ENCODE measurements at places on chromosomes 5 and 9. TPM values are rescaled to one million over a fixed set of nuclear protein-coding genes. Genes with fewer than 3 reads are reported as not detected.
A peak's percentile ranks its signal among the peaks of the same experiment; 100 is the strongest.

Gene ADAMTSL2
- 0.29 TPM for total RNA-seq

Gene IFNA13
- total RNA-seq, result not detected

Gene TCF7
- total RNA-seq, result 66.4 TPM

Gene ARID3C
- total RNA-seq, result 0.31 TPM

Gene RLN2
- total RNA-seq, result 2.8 TPM

Gene ADRB2
- total RNA-seq, result 0.23 TPM

Gene IL31RA
- total RNA-seq, result not detected

Gene MRPL41
- 54.9 TPM for total RNA-seq

DNA sequence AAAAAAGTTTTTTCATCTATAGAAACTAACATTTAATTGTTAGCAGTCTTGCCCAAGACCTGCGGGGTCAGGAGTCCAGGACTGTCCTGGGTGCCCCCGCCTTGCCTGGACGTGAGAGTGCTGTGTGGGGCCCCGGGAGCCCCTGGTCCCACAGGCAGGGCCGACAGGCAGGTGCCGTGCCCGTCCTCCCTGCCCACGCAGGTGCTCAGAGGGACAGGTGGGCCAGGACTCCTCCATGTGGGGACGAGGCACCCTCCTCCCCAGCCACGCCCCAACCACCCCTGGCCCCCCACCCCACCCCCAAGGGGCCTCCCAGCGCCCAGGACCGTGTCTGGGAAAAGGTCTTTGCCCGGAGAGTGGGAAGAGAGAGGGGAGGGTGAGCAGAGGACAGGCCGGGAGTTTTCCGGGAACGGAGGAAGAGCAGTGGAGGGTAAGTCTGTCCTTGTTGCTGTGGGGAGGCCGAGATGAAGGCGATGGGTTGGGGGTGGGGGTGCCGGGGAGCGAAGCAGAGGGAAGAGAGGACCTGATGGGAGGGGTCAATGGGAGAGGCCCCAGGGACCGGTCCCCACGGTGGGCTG lies 2.7 kb upstream of the LCN12 start:
- DNase-seq, result no peak

- DNase-seq, result no peak
Measured at GRCh38 chr5:24407466-24407865, 237.3 kb downstream of the CDH10 start.

DNA sequence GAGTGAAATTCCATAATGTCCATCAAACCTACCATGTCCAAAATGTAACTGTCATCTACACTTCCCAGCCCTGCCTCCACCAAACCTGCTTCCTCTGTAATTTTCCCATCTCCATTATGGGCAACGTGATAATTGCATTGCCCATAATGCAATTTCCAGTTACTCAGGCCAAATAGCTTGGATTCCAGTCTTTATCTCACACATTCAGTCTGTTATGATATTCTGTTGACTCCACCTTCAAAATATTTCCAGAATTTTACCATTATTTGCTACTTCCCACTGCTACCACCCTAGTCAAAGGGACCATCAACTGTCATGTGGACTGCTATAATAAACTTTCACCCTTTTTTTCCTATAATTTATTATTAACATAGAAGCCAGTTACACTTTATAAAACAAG lies 256.0 kb downstream of the CWC27 start:
- no peak for DNase-seq

DNA sequence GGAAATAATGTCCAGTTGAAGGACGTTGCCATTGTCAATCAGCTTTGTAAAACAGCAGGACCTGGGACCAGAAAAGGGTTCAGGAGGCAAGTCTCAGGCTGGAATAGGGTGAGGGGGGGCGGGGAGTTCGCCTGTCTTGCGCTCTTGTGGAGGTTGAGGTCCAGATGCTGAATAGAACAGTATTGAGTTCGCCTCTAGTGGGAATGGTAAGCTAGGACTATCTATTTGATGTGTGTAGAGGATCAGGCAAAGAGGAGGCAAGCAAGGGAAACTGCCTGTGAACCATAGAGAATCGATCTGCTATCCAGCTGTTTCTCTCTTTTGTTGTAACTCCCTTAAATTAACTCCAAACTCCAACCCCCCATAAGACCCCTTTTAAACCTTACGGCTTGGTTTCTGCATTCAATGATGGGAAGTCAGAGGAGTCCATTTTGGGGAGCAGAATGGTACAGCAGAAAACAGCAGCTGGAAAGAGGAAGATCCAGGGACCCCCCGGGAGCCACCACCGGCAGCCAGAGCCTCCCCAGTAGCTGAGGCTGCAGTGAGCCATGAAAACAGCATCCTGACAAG lies 133.7 kb downstream of the SLC28A3 start:
- DNase-seq, result no peak

DNA sequence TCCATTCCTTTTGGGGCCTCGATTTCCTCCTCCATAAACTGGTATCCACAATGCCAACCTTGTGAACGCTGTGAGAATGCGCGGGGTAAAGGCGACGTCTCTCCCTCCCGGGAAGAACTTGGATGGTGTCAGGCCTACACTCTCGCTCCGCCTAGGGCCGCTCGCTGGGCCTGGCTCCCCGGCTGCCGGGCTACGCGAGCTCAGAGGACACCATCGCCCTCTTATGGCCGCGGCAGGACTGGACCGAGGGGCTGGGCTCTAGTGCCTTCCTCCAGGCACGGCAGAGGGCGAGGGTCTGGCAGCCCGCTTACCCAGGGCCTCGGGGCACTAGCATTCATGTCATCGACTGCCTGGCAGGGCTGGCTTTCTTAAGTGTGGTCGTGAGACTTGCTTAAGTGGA lies 1.3 kb upstream of the EXOSC2 start:
- DNase-seq, result peak; percentile 40

- DNase-seq, result no peak
Measured at GRCh38 chr5:112533362-112533761, 114.3 kb upstream of the EPB41L4A start.

- DNase-seq, result peak; percentile 51
Measured at GRCh38 chr9:37747271-37747753, 6.3 kb upstream of the TRMT10B start.

DNA sequence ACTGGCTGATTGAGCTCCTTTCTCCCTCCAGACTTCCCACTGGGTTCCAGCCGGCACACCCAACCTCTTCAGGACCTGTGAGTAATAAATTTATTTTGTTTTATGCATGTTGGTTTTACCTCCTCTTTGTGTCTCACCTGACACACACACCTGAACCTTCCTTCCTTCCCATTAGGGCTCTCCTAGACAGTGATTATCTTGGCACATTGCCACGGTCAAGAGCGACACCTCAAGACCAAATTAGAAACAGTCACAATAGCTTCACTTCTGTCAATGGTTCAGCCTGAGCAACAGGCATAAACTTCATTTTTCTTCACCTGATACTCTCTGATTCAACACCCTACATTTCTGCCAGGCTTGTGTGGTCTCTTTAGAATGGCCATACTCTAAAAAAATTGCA lies 296.3 kb upstream of the SMARCA2 start:
- no peak for DNase-seq

DNA sequence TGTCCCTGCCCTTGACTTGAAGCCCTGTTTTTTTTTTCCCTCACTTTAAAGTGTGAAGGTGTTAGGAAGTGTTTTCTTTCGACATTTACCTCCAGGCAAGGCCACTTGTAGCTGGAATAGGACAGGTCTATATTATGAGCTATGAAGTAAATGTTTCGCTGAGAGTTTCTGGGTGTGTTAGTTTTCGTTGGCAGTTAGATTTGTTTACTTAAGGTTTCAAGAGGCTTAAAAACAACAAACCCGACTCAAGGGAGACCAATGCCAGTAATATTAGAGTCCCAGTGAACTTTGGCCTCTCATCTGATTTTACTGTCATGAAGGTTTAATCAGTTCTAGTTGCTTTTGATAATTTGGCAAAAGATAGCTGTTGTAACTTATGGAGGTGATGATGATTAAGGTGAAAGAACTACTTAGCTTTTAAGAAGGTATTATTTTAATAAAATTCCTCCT lies 25.2 kb downstream of the OCLN start:
- DNase-seq, result no peak

DNA sequence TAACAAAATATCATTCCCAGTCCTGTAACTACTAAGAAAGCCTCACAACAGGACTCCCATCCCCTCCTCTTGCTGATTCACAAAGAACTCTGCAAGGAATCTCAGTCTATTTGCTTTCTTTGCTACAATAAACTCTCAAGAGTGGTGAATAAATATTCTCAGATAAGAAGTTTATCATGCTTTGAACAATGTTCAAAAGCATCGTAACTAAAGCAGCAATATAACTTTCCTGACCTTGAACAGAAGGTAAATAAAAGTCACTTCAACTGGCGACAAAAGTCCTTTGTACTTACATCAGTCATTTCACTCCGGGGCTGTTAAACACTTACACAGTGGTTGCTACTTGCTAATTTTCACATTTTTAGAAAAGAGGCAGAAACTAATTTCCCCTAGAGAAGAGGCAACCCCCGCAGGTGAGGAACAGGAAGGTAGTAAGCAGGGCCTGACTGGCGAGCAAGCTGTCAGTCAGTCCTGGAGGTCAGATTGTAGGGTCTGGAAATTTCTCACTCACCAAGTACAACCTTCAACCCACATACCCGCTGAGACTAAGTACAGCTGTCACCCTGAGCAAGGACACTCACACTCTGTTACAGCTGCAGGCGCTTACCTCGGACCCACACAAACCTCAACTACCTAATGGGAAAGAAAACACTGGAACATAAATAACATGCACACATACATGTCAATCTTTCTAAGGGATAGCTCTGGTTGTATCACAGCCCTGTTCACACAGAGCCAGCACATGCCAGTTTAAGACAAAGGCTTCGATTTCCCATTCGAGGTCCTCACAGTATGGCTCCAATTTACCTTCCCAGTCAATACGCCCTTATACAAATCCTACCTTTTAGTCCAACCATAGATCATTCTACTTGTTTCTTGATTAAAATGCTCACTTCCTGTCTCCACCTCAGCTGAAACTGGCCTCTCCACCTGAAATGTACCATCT lies 104.6 kb upstream of the RETREG1 start:
- no peak for DNase-seq

DNA sequence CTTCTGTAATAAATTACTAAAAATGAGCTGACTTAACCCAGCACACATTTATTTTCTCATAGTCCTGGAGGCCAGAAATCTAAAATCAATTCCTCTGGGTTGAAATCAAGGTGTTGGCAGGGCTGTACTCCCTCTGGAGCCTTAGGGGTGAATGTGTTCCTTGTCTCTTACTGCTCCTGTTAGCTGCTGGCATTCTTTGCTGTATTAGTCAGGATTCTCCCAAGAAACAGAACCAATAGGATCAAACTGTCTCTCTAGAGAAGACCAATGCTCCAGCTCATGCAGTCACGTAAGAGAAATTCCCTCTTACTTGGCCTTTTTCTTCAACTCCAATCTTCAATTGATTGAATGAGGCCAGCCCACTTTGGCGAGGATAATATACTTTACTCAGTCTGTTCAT lies 15.3 kb upstream of the CD180 start:
- no peak for DNase-seq

All from activated naive CD8-positive, alpha-beta T cell treated with anti-CD3 and anti-CD28 coated beads for 36 hours (primary cell).